ENCODE measurements at places on chromosomes 6 and 20.

- DNase-seq = no peak
Observed at GRCh38 chr6:87763901-87764300, 61.9 kb upstream of the AKIRIN2 start.

DNA sequence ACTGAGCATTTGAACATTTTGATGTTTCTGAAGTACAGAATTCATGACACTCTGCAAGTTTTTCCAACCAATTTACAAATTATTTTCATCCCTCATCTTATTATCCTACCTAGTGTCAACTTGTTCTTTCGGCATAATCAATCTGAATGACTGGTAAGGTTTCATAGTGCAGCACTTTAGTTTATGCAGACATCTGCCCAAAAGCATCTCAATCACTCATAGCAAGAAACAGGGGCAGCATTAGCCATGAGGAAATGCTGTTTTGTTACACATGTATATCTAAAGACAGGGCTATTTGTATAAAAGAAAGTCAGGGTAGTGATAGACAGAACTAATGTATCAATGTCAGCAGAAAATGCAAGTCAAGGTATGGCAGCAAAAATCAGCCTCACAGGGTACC, 378.1 kb upstream of the AGPAT4 start:
- DNase-seq = no peak

GRCh38 chr6:113843500-113844073, 13.6 kb upstream of the MARCKS start:
- DNase-seq = no peak

DNA sequence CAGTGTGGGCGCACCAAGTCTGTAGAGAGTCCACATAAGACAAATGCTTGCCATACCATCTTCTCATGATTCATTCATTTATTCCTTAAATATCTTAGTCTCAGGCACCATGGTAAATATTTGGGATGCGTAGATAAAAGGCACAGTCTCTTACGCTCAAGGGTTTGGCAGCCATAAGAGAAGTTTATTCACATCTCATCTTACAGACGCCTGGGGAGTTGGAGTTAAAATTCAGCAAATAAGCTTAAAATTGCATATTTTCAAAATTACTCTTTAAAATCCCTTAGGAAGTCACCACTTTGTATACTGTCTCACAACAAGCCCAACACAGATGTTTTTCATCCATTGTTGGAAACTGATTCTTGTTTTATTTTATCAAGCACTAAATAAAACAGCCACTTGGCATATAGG, 363.3 kb downstream of the KIF16B start:
- DNase-seq = no peak

DNA sequence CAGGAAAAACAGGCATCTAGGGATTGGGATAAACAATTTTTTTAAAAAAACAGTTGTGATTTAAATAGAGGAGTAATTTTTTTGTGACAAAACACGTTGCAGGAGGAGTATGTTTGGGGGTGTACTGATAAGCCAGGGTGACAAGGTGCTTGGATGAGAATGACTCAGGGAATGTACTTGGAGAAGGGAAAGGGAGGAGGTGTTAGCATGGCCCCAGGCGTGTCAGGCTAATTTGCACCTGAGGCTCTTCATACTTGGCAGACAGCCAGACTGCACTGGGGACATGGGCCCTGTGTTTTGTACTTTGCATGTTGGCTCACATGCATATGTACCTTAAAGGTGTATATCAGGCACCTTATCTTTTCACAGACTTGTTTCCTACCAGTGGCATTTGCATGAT, 22.8 kb downstream of the PANK2 start:
- DNase-seq = no peak

GRCh38 chr6:106773522-106773921, 144.1 kb downstream of the QRSL1 start:
- no peak for DNase-seq

GRCh38 chr20:50050660-50051308, 62.2 kb downstream of the UBE2V1 start:
- no peak for DNase-seq

- DNase-seq = no peak
Observed at GRCh38 chr6:13763740-13764381, 50.5 kb downstream of the MCUR1 start.

GRCh38 chr20:63978319-63979228, 868 bp downstream of the SAMD10 start:
- peak; percentile 68 for DNase-seq

GRCh38 chr20:2463616-2464365, 6.8 kb downstream of the SNRPB start:
- no peak for DNase-seq

GRCh38 chr6:88611721-88612120, 351.7 kb downstream of the RNGTT start:
- no peak for DNase-seq

DNA sequence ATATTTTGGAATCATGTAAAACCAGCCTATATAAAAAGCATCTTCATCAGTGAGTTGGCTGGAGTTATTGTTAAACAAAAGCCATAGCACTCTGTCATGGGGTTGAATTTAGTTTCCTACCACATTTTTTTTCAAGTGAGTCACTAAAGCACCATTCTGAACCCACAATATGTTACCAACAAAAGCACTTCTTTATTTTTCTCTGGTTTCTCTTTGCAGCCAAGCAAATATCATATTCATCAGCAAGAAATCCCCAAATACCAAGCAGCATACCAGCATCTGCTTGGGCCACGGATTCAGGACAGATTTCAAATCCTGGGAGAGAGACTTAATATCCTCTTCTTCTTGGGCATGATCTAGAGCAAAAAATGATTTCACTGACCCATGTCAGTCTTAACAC, 441.4 kb downstream of the BCKDHB start:
- peak; percentile 69 for DNase-seq

GRCh38 chr6:81465859-81466258, 286.6 kb downstream of the TENT5A start:
- no peak for DNase-seq

DNA sequence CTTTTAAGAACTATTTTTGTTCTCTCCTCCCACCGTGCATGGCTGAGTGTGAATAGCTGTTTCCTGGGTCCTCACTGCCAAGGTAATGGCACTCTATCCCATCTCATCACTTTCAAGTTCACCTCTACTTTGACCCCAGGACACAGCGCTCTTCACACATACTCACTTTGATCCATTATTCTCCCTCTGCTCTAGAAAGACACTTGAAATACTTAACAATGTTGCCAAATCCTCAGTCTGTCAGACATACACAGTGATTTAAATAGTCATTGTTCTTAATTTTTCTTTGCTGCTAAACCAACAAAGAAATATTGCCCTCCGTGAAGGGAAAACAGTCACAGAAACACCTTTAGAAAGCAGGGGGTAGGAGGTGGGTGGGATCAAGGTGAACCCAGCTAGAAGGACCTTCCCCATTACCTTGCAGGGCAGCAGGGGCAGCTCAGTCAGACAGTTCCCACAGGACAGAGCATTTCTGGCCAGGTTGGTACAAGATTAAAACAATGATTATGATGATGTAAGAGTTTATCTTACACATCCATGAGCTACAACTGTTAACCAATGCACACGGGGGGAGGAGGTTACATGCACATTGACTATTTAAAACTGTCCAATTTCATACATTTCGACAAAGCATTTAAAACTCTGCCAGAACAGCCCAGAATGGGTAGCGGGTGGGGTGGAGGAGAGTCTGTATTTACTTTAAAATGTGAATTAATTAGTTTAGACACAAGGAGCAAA, 2.4 kb downstream of the SLC22A23 start:
- DNase-seq = no peak

DNA sequence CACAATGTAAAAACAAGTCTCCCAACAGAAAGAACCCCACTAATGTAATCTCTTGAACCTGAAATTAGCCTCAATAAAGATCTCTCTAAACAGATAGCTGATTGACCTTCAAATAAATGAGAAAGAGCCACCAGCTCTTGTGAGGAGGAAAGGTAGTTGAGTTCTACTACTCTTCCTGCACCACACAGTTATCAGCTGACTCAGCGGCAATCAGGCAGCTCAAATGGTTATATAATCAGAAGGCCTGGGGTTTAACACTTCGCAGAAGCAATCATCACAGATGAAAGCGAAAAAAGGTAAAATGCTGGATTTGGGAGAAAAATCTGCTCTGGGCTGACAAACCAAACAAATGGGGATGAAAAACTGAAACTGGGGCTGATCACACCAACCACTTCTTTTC, 91.8 kb downstream of the CHD6 start:
- no peak for DNase-seq

DNA sequence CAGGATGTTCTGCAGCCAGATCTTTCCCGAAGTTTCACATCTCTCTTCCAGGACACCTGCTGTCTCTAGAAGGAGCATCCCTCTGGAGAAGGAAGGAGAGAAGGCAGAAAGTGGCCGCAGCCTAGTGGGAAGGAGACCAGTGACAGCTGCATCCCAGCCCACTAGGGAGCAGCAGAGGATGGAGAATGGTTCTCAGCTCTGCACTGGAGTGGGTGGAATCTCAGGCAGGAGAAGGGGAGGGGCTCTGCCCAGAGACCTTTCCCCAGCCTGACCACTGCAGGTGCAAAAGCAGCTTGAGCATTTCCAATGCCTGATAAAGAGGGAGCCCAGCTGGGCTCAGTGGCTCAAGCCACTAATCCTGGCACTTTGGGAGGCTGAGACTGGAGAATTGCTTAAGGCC, 32.3 kb downstream of the NCR2 start:
- peak; percentile 37 for DNase-seq

- DNase-seq = no peak
Observed at GRCh38 chr6:108556866-108557493, 3.7 kb upstream of the FOXO3 start.

GRCh38 chr6:152068622-152069261, 261.3 kb downstream of the ESR1 start:
- no peak for DNase-seq

- DNase-seq = no peak
Observed at GRCh38 chr6:108030211-108030610, 44.3 kb downstream of the OSTM1 start.

GRCh38 chr6:32551410-32551809, 21.3 kb upstream of the HLA-DRB5 start:
- DNase-seq = peak; percentile 62

- DNase-seq = no peak
Observed at GRCh38 chr6:131745476-131745875, 34.7 kb upstream of the CTAGE9 start.

DNA sequence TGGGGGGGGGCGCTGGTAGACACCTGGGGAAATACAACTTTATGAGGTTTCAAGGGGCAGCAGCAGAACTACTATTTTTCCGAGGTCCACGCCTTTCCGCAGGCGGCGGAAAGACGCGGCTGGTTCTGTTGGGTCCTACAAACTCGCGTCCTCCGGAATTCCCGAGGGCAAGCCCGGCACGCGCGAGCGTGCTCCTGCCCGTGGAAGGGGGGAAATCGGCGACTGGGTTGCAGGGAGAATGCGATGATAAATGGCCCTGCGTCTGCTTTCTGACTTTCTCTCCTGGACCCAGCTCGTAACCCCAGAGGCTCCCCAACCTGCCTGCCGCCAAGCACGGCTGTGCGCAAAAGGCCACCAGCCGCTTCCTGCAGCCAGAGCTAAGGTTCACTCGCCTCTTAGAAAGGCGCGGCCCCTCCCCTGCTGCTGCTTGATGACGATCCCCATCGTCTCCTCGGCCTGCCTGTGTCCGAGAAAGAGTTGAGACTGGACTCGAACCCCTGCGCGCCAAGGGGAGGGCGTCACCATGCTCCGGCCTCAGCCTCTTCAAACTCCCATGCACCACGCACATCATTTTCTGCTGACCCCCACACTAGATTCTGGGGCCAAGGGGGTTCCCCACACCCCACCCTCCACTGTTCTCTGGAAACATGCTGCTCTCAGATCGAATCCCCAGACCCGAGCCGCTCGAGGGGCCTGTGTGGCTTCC, 6.7 kb downstream of the FOXA2 start:
- DNase-seq = no peak

GRCh38 chr20:46828471-46828870, 66.2 kb upstream of the EYA2 start:
- no peak for DNase-seq

DNA sequence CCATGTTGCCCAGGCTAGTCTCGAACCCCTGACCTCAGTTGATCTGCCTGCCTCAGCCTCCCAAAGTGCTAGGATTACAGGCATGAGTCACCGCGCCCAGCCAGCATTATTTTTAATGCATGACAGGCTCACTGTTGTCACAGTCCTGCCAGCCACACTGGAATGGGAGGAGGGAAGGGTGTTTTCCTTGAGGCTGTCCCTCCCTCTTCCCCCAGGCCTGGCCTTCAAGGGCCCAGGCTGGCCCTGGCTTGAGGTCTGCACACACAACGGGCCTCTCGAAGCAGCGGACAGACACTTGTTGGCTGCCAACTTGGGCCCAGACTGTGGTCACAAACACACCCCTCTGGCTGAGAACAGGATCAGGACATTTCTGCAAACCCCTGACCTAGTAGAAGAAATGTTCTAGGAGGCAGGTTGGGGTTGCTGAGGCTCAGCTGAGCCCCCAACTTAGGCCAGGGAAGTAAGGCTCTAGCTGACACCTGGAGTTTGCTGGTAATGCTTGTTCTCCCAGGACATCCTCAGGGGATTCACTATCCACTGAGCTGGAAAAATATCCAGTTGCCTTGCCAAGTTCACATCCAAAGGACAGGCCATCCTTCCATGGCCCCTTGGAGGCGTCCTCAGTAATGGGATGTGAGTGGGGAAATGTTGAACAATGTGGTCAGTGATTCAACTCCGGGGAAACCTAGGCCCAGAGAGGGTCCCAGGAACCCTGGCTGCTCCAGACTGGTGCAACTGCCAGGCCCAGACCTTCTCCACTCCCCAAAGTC, 9.9 kb downstream of the SNTA1 start:
- no peak for DNase-seq

GRCh38 chr6:137729866-137730629, 137.0 kb upstream of the TNFAIP3 start:
- peak; percentile 49 for DNase-seq

DNA sequence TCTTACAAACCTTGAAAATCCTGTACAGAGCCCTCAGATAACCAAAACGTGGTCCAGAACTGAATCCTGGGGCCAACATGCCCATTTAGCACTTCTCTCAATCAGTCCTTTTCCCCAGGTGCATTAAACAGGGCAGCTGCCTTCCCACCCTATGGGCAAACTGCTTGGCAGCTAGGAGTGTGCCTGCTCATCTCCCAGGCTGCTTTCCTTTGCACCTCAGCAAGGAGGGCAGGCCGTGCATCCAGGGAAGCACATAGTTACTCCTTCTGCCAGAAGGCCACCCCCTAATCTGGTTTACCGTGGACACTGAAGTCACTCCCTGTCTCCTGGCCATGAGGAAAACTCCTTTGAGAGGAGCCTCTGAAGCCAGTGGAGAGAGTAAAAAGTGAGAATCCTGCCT, 10.0 kb downstream of the PKIG start:
- DNase-seq = no peak

DNA sequence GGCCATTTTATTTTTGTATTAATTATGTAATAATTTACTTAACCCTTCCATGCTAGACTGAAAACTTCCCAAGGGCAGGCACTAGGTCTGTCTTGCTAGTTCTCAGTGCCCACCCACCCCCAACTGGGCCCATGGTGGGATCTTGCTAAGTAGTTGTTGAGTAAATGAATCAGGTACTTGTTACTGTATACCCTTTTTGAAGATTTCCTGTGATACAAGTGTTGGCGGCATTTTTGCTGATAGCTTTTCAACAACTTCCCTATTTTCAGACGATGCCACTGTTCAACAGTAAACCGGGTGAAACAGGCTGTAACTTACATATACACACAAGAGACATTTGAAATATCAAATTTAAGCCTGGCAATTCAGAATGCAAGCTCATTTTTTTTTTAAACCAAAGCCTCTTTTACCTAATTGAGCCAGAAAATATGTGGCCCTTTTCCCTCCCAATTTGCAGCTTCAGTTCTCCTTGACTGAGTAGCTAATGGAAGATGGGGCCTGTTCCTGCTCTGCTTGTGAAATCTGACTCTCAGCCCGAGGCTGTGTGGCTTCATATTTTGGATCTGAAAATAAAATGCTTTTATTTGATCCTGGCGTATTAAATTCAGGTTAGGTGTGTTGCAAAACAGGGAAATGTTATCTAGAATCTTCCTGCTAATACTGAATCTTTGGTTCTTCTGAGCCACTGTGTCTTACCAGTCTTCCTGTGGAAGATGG, 288.3 kb downstream of the NRN1 start:
- DNase-seq = no peak

Data from NCI-H226 (cell line).